ENCODE measurements at places on chromosomes 5 and 9.

- DNase-seq = no peak
- peaks cover 5% of the 10 kb centered on the region for H3K4me1 ChIP-seq
- H3K27ac ChIP-seq = no peak overlapping the region
- no peaks in the 10 kb centered on the region for H3K27me3 ChIP-seq
- peaks cover 26% of the 10 kb centered on the region for H3K36me3 ChIP-seq
- no peak overlapping the region for H3K4me3 ChIP-seq
These were observed 32.0 kb downstream of the SEMA6A start for GRCh38 chr5:116542619-116543018.

GRCh38 chr5:179375236-179375685 is 30.0 kb upstream of the ADAMTS2 start:
- no peaks in the 10 kb centered on the region for H3K27me3 ChIP-seq
- no peak overlapping the region for H3K27ac ChIP-seq
- no peaks in the 10 kb centered on the region for H3K4me1 ChIP-seq

DNA sequence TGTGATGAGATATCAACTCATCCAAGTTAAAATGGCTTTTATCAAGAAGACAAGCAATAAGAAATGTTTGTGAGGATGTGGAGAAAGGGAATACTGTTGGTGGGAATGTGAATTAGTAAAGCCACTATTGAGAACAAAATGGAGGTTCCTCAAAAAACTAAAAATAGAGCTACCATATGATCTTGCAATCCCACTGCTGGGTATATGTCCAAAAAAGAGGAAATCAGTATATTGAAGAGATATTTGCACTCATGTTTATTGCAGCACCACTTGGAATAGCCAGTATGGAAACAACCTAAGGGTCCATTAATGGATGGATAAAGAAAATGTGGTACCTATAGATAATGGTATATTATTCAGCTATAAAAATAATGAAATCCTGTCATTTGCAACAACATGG is 25.1 kb downstream of the PPIP5K2 start:
- H3K27ac ChIP-seq = no peak overlapping the region
- H3K4me1 ChIP-seq = no peaks in the 10 kb centered on the region
- peaks cover 12% of the 10 kb centered on the region for H3K36me3 ChIP-seq
- no peak overlapping the region for H3K4me3 ChIP-seq
- H3K27me3 ChIP-seq = no peaks in the 10 kb centered on the region

DNA sequence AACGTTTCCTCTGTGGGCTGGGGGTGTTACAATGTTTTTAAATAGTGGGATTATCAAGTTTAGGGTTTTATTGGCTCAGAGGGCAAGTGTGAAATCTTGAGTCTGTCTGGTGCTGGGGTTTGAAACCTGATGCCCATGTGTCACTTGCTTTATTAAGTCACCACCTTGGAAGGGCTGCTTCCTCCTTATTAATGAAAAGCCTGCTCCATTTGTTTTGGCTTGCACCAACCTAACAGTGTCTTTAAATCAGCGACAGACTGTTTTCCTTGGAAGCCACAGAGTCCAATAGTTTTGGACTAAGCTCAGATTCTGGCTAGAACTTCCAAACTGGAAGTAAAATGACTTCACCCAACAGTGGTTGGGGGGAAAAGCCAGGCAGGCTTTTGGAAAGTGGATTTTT is 10.7 kb upstream of the PALM2AKAP2 start:
- no peak overlapping the region for H3K4me3 ChIP-seq
- peaks cover 12% of the 10 kb centered on the region for H3K4me1 ChIP-seq
- H3K36me3 ChIP-seq = no peaks in the 10 kb centered on the region
- no peaks in the 10 kb centered on the region for H3K27me3 ChIP-seq

DNA sequence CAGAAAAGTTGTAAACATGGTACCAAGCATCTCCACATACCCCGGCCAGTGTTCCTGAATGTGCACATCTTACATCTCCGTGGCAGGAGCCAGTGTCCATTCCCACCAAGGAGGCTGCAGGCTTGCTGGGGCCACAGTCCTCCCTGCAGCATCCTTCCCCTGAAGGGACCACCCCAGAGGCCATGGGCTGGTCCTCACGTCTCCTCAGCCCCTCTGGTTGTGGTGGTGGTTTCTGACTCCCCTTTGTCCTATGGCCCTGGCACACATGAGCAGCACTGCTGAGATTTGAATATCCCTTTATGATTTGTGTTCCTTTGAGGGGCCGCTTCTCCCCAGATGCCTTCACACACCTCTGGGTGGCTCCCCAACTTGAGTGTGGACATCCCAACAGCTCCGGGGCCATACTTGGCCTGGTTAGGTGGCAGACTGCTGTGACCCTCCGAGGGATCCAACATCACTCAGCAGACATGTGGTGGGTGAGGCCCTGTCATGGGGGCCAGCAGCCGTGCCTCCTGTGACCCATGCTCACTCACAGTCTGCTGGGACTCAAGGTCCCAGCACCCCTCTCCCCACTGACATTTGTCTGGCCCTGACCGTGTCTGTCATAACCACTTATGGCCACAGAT is 14.3 kb downstream of the PHF2 start:
- H3K4me1 ChIP-seq = no peaks in the 10 kb centered on the region
- DNase-seq = no peak
- no peak overlapping the region for H3K27ac ChIP-seq
- no peak overlapping the region for H3K4me3 ChIP-seq
- no peaks in the 10 kb centered on the region for H3K27me3 ChIP-seq

DNA sequence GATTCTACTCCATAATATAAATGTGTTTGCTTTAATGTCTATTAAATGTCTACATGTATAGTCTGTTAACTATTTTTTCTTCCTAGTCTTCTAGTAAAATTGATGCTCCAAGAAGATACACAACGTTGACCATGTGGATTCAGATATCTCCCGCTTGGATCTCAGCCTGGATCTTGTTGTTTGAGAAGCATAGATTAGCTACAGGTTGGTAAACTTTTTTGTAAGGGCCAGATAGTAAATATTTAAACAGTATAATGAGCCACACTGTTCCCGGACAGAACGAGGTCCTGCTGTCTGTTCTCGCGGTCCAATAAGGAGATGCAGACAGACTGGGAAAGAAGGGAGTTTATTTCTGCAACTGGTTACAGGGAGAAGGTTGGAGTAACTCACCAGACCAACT is 86.2 kb upstream of the IL12B start:
- no peak overlapping the region for H3K4me3 ChIP-seq
- no peaks in the 10 kb centered on the region for H3K27me3 ChIP-seq
- H3K36me3 ChIP-seq = no peaks in the 10 kb centered on the region
- no peak overlapping the region for H3K27ac ChIP-seq

GRCh38 chr9:95085861-95086563 is 231.5 kb downstream of the FANCC start:
- DNase-seq = no peak
- no peak overlapping the region for H3K27ac ChIP-seq
- no peaks in the 10 kb centered on the region for H3K4me1 ChIP-seq
- no peaks in the 10 kb centered on the region for H3K27me3 ChIP-seq

GRCh38 chr5:53343187-53343586 is 137.2 kb upstream of the FST start:
- H3K4me3 ChIP-seq = no peak overlapping the region
- H3K27ac ChIP-seq = no peak overlapping the region
- no peaks in the 10 kb centered on the region for H3K27me3 ChIP-seq
- no peaks in the 10 kb centered on the region for H3K4me1 ChIP-seq

- H3K27ac ChIP-seq = no peak overlapping the region
- no peaks in the 10 kb centered on the region for H3K4me1 ChIP-seq
- H3K36me3 ChIP-seq = peaks cover under 1% of the 10 kb centered on the region
These were observed 97.7 kb downstream of the SLC44A1 start for GRCh38 chr9:105342147-105342505.

DNA sequence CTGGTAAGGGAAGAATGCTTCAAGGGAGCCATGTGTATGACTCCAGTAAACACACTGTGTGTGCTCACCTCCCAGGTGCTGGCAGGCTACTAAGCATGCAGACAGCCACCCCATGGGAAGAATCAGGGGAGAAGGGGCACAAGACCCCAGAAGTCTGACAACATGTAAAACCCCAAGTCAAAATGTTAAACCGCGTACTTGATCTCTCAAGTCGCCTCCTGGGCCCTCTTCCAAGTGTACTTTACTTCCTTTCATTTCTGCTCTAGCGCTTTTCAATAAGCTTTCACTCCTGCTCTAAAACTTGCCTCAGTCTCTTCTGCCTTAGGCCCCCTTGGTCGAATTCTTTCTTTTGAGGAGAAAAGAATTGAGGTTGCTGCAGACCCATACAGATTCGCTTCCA is 31.3 kb downstream of the DAPK1 start:
- H3K36me3 ChIP-seq = peaks cover 5% of the 10 kb centered on the region
- H3K4me1 ChIP-seq = peaks cover 16% of the 10 kb centered on the region
- DNase-seq = peak; percentile 14
- H3K4me3 ChIP-seq = no peak overlapping the region
- no peak overlapping the region for H3K27ac ChIP-seq

DNA sequence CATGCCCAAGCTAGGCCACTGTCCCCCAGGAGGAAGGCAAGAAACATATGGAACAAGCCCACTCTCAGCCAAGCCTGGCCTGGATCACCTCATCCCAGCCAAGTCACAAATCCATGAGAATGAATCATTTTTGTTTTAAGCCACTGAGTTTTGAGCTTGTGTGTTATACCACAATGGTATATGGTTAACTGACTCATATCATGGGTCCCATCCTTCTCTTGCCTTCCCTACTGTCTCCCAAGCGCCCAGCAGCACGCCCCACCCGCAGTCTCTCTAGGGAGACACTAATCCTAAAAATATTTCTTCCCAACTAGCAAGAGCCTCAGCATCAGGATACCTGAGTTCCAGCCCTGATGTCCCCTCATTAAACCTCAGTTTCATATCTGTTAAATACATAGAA is 248.1 kb downstream of the CDK5RAP2 start:
- no peak overlapping the region for H3K4me3 ChIP-seq
- no peak overlapping the region for H3K27ac ChIP-seq
- no peak for DNase-seq
- H3K27me3 ChIP-seq = no peaks in the 10 kb centered on the region
- H3K4me1 ChIP-seq = no peaks in the 10 kb centered on the region

GRCh38 chr5:150624334-150625163 is 15.9 kb upstream of the SYNPO start:
- peak overlapping the region; percentile 67 for H3K4me3 ChIP-seq
- no peaks in the 10 kb centered on the region for H3K27me3 ChIP-seq
- no peaks in the 10 kb centered on the region for H3K4me1 ChIP-seq
- peak; percentile 56 for DNase-seq
- H3K36me3 ChIP-seq = no peaks in the 10 kb centered on the region
- no peak overlapping the region for H3K27ac ChIP-seq

GRCh38 chr5:21709770-21710169 is 1143.4 kb downstream of the CDH12 start:
- no peaks in the 10 kb centered on the region for H3K36me3 ChIP-seq
- no peak overlapping the region for H3K27ac ChIP-seq
- DNase-seq = no peak
- H3K4me3 ChIP-seq = no peak overlapping the region

GRCh38 chr5:150440948-150441812 is 8.4 kb downstream of the RPS14 start:
- peaks cover 32% of the 10 kb centered on the region for H3K36me3 ChIP-seq
- no peaks in the 10 kb centered on the region for H3K4me1 ChIP-seq
- no peaks in the 10 kb centered on the region for H3K27me3 ChIP-seq
- H3K4me3 ChIP-seq = no peak overlapping the region

DNA sequence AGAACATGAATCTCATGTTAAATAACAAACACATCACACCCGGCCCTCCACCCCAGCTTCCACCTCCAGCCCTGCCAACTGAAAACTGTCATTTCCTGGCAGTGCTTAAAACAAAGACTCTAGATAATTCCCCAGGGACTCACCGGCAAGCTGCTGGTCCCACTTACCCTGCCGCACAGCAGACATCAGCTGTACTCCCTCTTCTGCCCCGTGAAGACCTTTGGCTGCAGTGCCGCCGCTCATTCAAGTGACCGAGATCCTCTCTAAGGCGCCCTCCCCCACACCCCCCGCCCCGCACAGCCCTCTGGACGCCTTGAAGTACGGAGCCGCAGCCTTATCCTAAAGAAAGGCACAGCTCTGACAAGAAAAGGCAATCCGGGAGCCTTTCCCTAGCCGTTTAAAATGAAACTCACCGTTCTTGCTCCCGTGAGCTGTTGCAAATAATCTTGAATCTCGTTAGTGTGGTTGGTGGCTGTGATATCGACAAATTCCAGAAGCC is 434 bp downstream of the GLRX start:
- H3K36me3 ChIP-seq = no peaks in the 10 kb centered on the region
- H3K27ac ChIP-seq = no peak overlapping the region
- no peaks in the 10 kb centered on the region for H3K27me3 ChIP-seq
- peak; percentile 55 for DNase-seq

DNA sequence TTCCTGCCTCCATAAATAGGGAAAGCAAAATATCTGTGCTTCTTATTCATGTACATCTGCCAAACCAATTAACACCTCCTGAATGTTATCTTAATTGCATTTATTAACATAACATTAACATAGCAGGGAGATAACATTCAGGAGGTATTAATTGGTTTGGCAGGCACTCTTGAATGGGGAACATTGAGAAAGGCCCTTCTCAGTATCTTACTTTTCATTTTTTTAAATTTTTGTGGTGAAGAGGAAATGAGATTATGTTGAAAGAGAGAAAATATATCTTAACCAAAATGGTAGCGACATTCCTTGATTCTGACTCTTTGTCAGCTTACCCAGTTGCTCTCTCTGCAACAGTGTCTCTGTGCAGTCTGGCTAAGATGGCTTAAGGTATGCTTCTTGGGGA is 100.4 kb upstream of the TLE1 start:
- no peaks in the 10 kb centered on the region for H3K36me3 ChIP-seq
- no peak overlapping the region for H3K4me3 ChIP-seq
- no peaks in the 10 kb centered on the region for H3K4me1 ChIP-seq
- no peaks in the 10 kb centered on the region for H3K27me3 ChIP-seq
- no peak overlapping the region for H3K27ac ChIP-seq

DNA sequence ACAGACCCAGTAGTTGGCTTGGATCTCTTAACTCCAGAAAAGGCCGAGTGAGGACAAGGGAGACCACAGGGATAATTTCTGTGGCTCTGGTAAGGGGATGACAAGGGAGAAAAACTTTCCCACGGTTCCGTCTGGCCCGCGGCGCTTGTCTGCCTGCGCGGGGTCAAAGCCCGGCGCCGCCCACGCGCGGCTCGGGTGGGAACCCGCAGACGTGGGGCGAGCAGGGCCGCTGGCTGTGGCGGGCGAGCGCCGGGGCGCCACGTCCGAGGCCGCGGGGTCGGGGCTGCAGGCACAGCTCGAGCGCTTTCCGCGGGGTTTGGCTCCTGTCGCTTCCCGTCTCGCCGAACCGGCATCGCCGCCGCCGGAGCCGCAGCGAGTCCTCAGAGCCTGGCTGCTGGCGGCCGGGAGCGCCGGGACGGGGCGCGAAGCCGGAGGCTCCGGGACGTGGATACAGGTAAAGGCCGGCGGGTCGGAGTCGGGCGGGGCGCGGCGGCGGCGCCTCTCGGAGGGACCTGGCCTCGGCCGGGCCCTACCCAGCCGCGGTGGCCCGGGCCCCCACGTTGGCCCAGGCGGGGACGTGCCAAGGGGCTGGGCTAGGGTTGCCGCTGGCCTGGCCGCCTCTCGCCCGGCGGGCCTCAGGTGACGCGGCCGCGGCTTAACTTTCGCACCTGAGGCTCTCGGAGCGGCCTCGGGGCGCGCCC is at the start of gene RNF180:
Gene RNF180 (plus strand): TSS at position 344 of the 701 bp plus-strand sequence. CDS start 34,965 bp downstream, outside the sequence.
- H3K4me1 ChIP-seq = no peaks in the 10 kb centered on the region
- peak; percentile 71 for DNase-seq
- peak within 1 kb of the TSS; percentile 87 for H3K4me3 ChIP-seq
- H3K27me3 ChIP-seq = peaks cover 2% of the 10 kb centered on the region

GRCh38 chr5:76468635-76469425 is 65.7 kb downstream of the IQGAP2 start:
- no peak for DNase-seq
- H3K4me3 ChIP-seq = no peak overlapping the region
- no peaks in the 10 kb centered on the region for H3K27me3 ChIP-seq

- DNase-seq = no peak
- H3K36me3 ChIP-seq = peaks cover 6% of the 10 kb centered on the region
- H3K27me3 ChIP-seq = no peaks in the 10 kb centered on the region
These were observed 3.7 kb downstream of the CARD19 start for GRCh38 chr9:93099551-93100275.

- H3K4me3 ChIP-seq = no peak overlapping the region
- peaks cover 10% of the 10 kb centered on the region for H3K36me3 ChIP-seq
- no peak for DNase-seq
- no peaks in the 10 kb centered on the region for H3K27me3 ChIP-seq
- H3K4me1 ChIP-seq = no peaks in the 10 kb centered on the region
These were observed 161.4 kb downstream of the PIK3R1 start for GRCh38 chr5:68376935-68377334.
